PC-3 (cell line): ENCODE measurements at places on chromosomes 12 and 14.

- H3K36me3 ChIP-seq = no peaks in the 10 kb centered on the region
- H3K4me1 ChIP-seq = 0 out of 2 replicates have a peak, but pooled peaks cover 4% of the 10 kb centered on the region
- H3K27me3 ChIP-seq = no peaks in the 10 kb centered on the region
- H3K4me3 ChIP-seq = no peak overlapping the region
- no peak for DNase-seq
- H3K27ac ChIP-seq = no peak overlapping the region
Observed at GRCh38 chr12:29595071-29595755, 97.7 kb upstream of the OVCH1 start.

GRCh38 chr12:76790564-76791552 is 26.9 kb downstream of the ZDHHC17 start:
- no peak overlapping the region for H3K4me3 ChIP-seq
- H3K36me3 ChIP-seq = no peaks in the 10 kb centered on the region
- peak; percentile 57 for DNase-seq
- H3K4me1 ChIP-seq = peaks cover 5% of the 10 kb centered on the region; the same call in 1 of the 2 replicates

DNA sequence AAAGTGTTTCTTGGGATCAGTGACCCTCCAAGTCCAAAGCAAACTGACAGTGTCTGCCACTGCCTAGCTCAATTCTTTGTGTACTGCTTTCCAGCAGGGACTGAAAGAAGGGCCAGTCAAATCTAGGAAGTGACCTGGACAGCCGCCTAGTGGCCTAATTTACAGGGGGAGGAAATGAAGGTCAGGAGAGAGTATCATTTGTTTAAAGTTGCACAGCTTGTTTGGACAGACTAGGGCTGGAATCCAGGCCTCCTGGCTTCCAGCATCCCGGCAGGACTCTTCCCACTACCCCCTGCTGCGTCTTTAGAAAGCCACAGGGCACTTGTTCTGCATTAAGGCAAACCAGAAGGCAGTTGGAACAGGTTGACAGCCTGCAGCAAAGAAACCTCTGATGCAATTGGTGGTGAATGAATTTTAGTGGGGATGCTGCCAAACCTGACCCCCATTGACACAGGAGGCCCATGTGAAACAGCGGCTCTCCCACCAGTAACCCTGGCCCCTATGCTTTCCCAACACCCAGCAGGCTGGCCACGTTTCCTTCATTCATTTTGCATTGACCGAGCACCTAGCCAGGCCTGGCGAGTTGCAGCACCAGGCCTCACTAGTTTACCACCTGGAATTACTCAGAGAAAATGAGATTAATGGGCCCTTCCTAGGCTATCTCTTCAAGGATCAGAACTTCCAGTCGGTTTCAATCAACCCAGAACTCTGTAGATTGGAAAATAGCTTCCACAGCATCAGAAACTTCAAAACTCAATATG is 28.2 kb downstream of the GALNT16 start:
- H3K27ac ChIP-seq = no peak overlapping the region
- H3K27me3 ChIP-seq = no peaks in the 10 kb centered on the region
- DNase-seq = peak; percentile 47
- H3K4me3 ChIP-seq = no peak overlapping the region
- no peaks in the 10 kb centered on the region for H3K4me1 ChIP-seq
- no peaks in the 10 kb centered on the region for H3K36me3 ChIP-seq

DNA sequence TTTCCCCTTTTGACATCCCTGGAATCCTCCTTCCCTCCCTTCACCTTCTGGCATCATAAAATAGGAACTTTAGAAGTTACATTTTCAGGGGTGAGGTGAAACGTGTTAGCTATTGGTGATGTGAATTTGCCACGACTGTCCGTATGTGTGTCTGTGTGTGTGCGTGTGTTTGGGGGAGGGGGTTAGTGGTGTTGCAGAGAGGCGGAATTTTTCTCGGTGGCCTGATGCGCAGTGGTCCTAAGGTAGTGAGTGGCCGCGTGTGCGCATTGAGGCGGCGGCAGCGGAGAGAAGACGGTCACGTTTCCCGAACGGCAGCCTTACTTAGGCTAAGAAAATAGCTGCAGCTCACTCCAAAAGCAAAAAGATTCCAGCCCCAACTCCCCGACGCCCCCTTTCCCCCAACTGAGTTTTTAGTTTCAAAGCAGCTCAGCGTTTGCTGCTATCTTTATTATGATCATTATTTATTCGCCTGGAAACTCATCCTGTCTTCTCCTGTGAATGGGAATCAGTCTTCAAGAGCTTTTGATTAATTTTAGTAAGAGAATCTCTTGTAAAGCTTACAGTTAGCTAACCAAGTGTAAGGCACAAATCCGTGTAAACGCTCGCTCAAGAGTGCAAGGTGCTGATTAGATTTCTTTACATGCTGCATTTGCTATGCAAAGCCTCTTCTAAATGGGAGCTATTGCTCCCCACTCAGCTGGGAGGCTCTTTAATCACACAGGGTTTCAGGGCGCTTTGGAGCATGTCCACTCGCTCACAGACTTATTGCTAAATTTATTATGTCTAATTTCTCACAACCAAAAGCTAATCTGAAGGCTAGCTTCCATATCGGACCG is 4.7 kb downstream of the FLRT2 start:
- H3K4me1 ChIP-seq = no peaks in the 10 kb centered on the region
- H3K27me3 ChIP-seq = peaks cover 9% of the 10 kb centered on the region; the same call in 1 of the 2 replicates
- H3K4me3 ChIP-seq = no peak overlapping the region; the same call in 1 of the 2 replicates

GRCh38 chr12:32821293-32821692 is 65.6 kb upstream of the YARS2 start:
- DNase-seq = no peak
- H3K27ac ChIP-seq = no peak overlapping the region
- no peaks in the 10 kb centered on the region for H3K27me3 ChIP-seq
- no peaks in the 10 kb centered on the region for H3K4me1 ChIP-seq
- H3K36me3 ChIP-seq = no peaks in the 10 kb centered on the region

DNA sequence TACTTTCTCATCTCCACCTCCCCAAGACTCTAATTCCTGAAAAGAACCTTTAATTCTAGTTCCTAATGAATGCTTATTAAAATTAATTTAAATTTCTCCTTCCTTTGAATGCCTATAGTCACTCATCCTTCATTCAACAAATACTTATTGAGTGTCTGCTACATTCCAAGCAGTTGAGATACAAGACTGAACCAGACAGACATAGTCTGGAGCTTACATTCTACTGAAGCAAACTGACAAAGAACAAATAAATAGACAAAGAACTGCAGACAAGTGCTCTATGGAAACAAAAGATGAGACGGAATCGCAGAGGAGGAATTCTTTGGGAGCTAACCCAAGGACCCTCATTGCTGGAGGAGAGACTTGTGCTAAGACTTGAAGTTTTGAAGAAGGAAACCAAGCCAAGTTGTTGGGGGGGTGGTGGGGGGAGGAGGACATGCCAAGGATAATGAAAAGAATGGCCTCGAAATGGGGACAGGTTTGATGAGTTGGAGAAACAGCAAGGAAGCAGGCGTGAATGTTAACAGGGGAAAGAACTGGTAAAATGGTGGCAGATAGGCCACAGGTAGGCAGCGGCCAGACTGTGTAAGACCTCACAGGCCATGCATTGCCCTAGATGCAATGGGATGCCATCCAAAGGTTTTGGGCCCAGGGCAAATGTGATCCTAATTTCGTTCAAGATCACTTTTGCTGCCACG is 9.7 kb upstream of the TDG start:
- H3K36me3 ChIP-seq = peaks cover 31% of the 10 kb centered on the region

DNA sequence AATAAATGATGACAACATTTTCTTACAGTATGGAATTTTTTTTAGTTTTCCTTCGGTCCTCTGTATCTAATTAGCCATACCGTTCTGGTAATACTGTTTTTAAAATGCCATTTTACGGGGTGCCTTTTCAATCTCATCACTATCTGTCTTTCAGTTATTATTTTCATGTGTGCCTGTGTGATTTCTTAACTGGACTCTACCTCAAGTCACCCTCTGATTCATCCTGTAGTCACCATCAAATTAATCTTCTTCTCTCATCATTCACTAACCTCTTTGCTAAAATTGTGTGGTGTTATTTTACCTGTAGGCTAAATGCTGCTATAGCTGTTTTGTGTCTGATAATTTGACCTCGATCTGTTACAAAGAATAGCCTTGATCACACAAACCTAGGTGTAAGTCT is 16.0 kb upstream of the CCT2 start:
- peaks cover 30% of the 10 kb centered on the region for H3K4me1 ChIP-seq
- peak overlapping the region; percentile 52 for H3K4me3 ChIP-seq
- H3K36me3 ChIP-seq = peaks cover 23% of the 10 kb centered on the region
- peak; percentile 78 for DNase-seq
- peak overlapping the region; percentile 90 for H3K27ac ChIP-seq

DNA sequence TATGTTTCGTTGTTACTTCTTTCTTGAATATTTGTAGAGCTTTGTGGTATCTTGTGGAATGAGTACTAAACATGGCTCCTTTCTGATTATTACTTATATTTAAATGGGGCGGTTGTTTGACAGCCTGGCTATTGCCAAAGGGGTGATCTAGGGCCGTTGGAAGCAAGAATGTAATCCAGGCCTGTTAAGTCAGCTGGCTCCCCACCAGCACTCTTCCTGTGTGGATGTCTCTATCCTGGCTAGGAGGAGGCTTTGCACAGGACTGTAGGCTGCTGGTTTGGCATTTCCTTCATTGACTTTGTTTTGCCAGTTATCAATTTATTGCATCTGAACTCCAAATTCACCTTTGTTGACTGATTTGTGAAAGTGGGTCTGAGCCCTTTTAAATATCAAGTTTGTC is 5.6 kb downstream of the FAM234B start:
- DNase-seq = no peak
- no peaks in the 10 kb centered on the region for H3K27me3 ChIP-seq
- H3K36me3 ChIP-seq = no peaks in the 10 kb centered on the region
- no peak overlapping the region for H3K27ac ChIP-seq
- 0 out of 2 replicates have a peak, but pooled peaks cover 4% of the 10 kb centered on the region for H3K4me1 ChIP-seq

- no peak for DNase-seq
- H3K4me1 ChIP-seq = no peaks in the 10 kb centered on the region
- peaks cover 84% of the 10 kb centered on the region for H3K36me3 ChIP-seq
- no peak overlapping the region for H3K27ac ChIP-seq
- H3K4me3 ChIP-seq = no peak overlapping the region
Observed at GRCh38 chr12:131723532-131723931, 12.6 kb downstream of the SFSWAP start.

GRCh38 chr12:58346032-58346632 is 404.8 kb downstream of the ATP23 start:
- peak overlapping the region; percentile 26 for H3K27ac ChIP-seq
- DNase-seq = peak; percentile 79
- no peaks in the 10 kb centered on the region for H3K27me3 ChIP-seq
- peaks cover 18% of the 10 kb centered on the region for H3K4me1 ChIP-seq
- no peaks in the 10 kb centered on the region for H3K36me3 ChIP-seq
- H3K4me3 ChIP-seq = no peak overlapping the region

GRCh38 chr12:119117936-119118335 is 60.8 kb upstream of the HSPB8 start:
- H3K27me3 ChIP-seq = peaks cover 47% of the 10 kb centered on the region
- no peak overlapping the region for H3K27ac ChIP-seq
- DNase-seq = no peak
- no peak overlapping the region for H3K4me3 ChIP-seq
- H3K36me3 ChIP-seq = no peaks in the 10 kb centered on the region

DNA sequence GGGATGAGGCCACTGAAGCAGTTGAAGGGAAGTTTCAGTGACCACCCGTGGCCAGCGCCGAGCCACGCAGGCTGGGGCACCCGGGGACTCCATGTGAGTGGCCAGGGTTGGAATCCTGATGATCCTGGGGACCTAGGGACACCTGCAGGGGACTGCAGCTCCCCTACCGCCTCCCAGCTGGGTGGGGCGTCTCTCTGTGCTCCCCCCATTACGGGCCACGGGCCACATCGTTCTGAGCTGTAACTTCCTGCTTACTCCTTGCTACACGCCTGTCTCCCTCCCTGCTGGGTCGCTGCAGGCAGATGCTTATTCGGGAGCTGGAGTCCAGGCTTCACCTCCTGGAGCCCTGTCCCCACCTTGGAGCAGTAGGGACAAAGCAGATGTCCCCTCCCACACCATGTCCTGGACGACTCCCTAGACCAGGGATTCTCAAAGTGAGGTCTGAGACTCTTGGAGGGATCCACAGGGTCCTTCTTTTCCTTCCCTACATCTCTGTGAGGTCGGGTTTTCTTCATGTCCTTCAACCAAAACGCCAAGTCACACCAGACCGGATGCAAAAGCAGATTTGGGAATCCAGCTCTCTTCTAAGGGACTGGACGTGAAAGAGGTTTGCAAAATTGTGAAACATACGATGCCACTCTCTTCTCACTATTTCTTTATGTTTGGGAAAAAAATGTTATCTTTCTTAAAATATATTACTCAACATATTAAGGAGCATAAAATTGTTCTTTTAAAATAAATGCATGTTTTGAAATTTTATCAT is 85.9 kb upstream of the NCOR2 start:
- no peaks in the 10 kb centered on the region for H3K27me3 ChIP-seq
- no peak overlapping the region for H3K4me3 ChIP-seq
- no peak for DNase-seq
- no peaks in the 10 kb centered on the region for H3K4me1 ChIP-seq
- H3K36me3 ChIP-seq = no peaks in the 10 kb centered on the region

DNA sequence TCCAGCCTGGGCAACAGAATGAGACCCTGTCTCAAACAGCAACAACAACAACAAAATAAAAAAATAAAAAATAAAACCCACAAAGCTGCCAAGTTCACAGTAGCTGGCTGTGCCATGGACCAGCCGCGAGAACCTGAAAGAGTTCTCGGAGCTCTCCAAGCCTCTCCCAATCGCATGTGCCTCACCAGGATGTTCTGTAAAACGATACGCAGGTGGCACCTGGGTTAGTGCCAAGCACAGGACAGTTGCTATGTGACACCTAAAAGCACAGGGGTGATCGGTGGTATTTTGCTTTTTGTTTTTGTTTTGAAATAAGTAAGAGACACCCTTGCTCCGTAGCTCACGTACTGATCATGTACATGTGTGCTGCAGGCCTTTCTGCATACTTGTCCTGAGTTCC is 52.4 kb downstream of the RFLNA start:
- H3K36me3 ChIP-seq = peaks cover 94% of the 10 kb centered on the region
- no peak for DNase-seq
- no peaks in the 10 kb centered on the region for H3K27me3 ChIP-seq
- no peak overlapping the region for H3K27ac ChIP-seq
- H3K4me1 ChIP-seq = no peaks in the 10 kb centered on the region

DNA sequence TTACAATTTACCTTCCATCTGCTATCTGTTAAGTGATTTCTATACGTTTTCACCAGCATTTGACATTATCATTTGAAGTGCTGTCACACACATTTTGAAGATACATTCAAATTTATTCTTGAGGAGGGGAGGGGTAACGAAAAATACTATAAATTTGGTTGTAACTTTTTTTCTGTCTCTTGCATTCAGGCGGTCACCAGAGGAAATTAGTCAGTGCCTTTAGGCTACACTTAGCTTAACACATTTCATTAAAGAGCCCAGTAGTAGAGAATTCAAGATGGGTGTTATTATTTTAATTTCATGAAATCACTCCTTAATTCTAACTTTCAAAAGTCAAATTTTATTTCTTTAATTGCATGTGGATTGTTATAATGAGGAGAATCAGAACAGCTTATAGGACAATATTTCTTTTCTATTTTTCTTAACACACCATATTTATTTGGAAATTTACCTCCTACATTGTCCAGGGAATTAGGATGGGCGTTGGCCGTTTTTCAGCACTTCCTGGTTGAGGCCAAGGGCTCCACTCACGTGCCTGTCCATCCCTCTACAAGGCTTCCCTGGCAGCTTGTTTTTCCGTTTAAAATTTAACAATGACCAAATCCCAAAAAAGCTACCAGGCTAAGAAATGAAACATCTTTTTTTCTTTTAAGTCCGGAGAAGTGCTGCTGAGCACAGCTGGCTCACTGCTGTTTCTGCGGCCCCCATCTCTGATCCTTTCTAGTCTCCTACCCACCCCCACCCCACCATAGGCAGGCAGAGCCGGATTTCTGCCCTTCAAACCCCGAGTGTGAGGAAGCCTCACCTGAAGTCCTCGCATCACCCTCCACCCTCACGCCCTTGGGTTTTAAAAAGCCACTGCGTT is 1.1 kb upstream of the FAR2 start:
- H3K27me3 ChIP-seq = no peaks in the 10 kb centered on the region
- no peak overlapping the region; the same call in 1 of the 2 replicates for H3K27ac ChIP-seq
- H3K4me3 ChIP-seq = peak overlapping the region; percentile 81
- no peaks in the 10 kb centered on the region for H3K36me3 ChIP-seq
- H3K4me1 ChIP-seq = peaks cover 16% of the 10 kb centered on the region
